HL-60 (cell line): ENCODE measurements at places on chromosomes 2 and 18.

- no peak for DNase-seq
These were observed 30.8 kb upstream of the GLS start for GRCh38 chr2:190849774-190850173.

DNA sequence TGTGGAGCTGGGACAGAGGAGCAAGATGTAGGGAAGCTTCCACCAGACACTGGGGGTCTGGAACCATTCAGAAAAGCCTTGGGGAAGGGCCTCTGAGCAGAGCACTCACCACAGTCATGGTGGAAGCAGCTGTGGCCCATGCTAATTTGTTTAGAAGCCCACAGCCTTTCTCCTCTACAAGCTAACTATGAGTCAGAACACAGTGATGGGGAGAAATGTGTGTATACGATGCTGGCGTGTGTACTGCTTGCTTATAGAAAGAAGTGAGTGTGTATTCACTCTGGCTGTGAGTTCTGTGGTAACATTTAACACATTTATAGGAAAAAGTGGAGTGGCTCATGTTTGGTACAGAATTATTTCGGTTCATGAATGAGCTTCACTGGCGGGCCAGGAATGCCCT is 157.0 kb upstream of the ACAA2 start:
- no peak for DNase-seq

DNA sequence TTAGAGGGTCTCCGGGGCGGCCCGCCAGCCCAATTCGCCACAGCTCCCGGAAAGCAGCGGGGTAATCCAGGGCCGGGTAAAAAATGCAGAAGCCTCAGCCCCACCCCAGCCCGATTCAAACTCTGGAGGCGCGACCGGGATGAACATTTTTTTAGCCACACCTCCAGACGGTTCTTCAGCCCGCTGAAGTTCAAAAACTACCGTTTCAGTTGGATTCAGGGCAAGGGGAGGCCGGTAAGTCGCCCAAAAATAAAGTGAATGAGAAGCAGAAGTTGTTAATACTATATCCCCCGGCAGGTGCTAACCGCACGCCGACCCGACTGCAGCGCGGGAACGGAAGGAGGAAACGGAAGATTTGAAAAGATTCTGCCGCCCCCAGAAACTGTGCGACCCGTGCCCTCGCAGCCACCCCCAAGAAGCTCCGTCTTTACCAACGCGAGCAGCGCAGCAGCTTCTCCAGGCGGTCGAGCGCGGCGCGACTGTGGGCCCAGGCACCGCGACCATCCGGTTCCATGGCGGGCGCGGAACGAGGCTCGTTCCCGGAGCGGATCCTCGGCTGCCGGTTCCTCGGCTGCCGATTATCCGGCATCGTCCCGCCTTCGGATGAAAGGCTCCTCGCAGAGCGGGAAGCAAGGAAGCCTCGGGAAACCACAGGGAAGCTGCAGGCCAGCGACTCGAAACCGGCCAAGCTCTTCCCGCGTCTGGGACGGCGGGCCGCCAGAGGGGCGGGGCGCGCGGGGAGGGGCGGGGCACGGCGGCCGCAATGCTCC is at the start of gene BARD1:
Gene BARD1, minus strand, starts transcription at position 703 of the 770 bp plus-strand sequence. Its CDS starts 114 bp downstream, at position 589.
- DNase-seq, result peak; percentile 67

GRCh38 chr18:45008694-45009413 is 328.2 kb downstream of the SETBP1 start:
- DNase-seq, result no peak

GRCh38 chr18:32891797-32892196 is 119.0 kb upstream of the KLHL14 start:
- no peak for DNase-seq

GRCh38 chr2:183093857-183094657 is 15.5 kb downstream of the DUSP19 start:
- no peak for DNase-seq

GRCh38 chr18:41266616-41267015 is 688.4 kb upstream of the PIK3C3 start:
- DNase-seq, result no peak

GRCh38 chr18:48138210-48138609 is 207.8 kb upstream of the SMAD2 start:
- no peak for DNase-seq

DNA sequence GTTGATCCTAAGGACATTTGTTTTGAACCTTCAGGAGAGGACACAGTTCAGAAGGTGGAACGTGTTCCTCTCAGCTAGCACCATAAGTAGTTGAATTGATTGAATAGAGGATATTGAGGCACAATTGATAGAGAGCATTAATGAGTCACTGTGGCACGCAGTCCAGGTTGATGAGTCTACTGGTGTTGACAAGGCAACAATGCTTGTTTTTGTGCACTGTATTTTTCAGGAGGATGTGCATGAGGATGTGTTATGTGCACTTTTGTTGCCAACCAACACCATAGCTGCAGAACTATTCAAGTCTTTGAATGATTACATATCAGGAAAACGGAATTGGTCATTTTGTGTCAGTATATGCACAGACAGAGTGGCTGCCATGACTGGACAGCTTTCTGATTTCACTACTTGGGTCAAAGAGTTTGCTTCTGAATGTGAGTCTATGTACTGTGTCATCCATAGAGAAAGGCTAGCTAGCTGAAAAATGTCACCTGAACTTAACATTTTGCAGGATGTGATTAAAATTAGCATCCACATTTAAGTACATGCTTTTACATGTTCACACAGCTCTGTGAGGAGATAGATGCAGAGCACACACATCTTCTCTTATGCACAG is 140.1 kb upstream of the B3GNT2 start:
- no peak for DNase-seq

DNA sequence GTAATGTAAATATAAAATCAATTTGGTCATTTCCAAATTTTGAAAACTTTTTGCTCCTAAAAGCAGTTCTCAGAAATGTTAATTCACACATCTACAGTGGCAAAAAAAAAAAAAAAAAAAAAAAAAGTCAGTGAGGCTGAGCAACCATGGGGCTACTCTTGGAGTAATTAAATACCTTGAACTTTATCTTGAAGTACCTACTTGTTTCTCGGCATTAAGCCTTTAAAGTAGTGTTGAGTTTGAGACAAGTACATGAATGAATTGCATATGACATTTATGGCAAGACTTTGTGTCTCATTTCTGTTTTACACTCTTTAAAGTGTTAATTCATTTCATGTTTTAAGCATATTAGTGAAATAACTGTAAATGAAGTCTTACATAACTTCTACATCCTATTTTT is 613.3 kb downstream of the XIRP2 start:
- no peak for DNase-seq

DNA sequence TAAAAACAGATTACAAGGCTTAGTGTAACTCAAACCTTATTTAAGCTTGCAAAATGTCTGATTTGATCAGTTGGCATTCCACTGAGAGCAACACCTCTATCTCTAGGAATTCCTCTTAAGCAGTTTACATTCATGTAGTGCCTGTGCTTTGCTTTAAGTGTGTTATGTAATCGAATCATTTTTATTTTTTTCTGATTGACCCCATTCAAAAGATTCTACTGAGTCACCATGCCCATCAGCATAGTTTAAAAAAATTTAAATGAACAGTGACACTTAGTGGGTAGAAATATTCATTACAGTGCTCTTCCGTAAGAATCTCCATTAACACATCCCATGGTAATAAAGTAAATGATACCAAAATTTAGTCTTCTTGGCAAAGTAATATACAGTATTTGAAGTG is 67.8 kb upstream of the SLC4A10 start:
- no peak for DNase-seq

DNA sequence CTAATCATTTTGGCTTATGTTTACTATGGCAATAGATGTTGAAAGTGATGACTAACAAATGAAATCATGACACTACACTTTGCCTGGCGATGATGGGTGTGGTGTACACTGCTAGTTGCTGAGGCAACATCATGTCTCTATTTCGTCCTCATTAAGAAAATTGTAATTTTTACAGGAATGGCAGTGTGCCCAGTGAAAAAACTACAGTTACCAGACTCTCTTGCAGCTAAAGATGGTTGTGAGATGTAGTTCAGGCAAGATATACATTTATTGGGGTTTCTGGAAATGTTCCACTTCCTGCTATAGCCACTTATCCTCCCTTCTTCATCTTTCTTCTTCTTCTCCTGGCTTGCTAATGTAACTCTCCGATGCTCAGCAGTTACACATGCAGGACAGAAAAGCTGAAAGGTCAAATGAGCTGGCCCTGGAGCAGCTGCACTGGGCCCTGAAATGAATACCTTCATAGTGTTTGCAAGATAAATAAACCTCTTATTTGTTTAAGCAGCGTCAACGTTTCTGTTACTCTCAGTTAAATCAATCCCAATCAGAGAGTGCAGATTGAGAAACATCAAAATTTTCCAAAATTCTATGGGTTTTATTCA is 46.0 kb downstream of the SOCS6 start:
- DNase-seq, result no peak

DNA sequence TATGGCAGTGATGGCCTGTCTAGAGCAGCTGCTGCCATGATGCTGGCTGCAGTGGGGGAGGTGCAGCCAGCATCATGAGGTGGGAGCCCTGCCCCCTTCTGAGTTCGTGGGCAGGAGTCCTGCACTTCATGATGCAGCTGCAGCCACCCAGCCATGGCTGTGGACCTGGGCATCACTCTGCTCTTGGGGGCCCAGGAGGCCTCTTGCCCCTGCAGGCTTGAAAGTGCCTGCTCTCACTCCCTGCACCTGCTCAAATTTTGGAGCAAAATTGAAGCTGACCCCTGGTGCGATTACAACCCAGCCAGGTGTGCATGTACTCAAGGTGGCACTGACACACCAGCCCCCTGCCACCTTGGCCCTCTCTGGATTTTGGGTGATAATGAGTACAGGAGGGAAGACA is 712.9 kb downstream of the NUP35 start:
- DNase-seq, result no peak

- no peak for DNase-seq
These were observed 174.1 kb upstream of the ZFP36L2 start for GRCh38 chr2:43400508-43400907.

- no peak for DNase-seq
These were observed 28.1 kb downstream of the FAM171B start for GRCh38 chr2:186721956-186722355.

DNA sequence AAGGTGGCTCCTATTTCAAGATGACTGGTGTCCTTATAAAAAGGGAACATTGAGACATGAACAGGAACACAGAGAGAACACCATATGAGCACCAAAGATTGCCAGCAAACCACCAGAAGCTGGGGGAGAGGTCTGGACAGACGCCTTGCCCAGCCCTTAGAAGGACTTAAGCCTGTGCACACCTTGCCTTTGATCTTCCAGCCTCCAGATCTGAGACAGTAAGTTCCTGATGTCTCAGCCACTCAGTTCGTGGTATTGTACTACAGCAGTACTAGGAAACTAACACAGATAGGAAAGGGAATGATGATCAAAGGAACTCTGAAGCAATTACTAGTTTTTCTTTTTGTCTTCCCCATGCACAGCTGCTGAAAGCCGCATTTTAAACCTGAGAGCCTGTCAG is 137.3 kb upstream of the FHL2 start:
- DNase-seq, result no peak

GRCh38 chr2:119731983-119732382 is 27.7 kb upstream of the PTPN4 start:
- DNase-seq, result peak; percentile 21

- no peak for DNase-seq
These were observed 12.6 kb upstream of the RAB1A start for GRCh38 chr2:65142515-65142914.

DNA sequence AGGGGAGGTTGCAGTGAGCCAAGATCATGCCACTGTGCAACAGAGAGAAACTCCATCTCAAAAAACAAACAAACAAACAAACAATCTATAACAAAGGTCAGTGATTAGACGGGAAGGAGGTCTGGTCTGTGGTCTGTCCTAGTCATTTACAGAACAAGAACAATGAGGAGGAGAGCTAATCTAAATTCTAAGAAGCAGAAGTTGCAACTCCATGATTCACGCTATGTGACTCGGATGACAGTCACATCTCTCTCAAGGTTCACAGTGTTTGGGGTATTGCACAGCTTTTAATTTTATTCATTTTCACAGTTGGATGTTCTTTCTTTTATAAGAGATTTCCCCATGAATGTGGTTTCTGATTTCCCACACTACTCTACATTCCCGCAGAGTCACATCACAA is 218.7 kb upstream of the PIEZO2 start:
- no peak for DNase-seq

DNA sequence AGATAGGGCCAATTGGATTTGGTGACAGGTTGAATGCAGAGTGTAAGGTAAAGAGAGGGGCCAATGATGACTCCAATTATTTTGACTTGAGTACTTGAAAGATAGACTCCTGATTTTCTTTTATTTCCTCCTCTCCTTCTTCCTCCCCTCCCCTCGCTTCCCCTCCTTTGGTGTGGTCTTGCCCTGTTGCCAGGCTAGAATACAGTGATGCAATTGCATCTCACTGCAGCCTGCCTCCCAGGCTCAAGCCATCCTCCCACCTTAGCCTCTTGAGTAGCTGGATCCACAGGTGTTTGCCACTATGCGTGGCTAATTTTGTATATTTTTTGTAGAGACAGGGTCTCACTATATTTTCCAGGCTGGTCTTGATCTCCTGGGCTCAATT is 2.3 kb downstream of the DGUOK start:
- no peak for DNase-seq

DNA sequence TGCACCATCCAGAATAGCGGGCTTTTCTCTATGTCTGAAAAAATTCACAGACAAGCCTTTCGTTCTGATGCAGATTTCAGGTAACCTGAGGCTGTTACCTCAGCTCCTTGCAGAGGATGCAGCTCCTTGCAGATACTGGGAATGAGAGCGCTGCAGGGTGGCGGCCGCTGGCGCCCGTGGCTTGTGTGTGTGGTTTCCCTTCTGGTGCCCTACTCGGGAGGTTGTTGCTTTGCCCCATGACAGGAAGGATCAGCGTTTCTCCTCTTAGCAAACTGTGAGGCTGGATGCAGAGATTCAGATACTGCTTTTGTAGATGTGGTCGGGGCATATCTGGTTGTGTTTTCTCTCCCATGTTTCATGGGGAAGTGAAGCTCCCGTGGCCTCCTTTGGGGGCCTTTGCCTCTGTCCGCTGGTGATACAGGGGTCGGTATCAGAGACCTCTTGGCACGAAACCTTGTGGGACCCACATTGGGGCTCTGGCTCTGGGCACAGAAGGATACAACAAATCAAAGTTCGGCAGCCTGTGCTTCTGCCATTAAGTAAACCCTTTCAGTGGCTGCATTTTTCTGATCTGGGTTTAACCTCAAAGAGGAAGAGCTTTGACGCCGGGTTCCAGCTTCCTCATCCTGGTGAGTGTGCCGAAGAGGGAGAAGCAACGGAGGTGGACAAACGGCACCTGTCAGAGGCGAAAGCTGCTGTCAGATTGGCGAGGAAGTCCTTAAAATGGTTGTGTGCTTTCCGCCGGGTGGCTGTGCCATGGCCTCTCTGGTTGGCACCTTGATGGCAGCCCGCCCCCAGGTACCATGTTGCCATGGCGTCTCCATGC is 127.8 kb downstream of the MBP start:
- DNase-seq, result peak; percentile 80

GRCh38 chr2:31513553-31513952 is 67.2 kb downstream of the SRD5A2 start:
- DNase-seq, result no peak

DNA sequence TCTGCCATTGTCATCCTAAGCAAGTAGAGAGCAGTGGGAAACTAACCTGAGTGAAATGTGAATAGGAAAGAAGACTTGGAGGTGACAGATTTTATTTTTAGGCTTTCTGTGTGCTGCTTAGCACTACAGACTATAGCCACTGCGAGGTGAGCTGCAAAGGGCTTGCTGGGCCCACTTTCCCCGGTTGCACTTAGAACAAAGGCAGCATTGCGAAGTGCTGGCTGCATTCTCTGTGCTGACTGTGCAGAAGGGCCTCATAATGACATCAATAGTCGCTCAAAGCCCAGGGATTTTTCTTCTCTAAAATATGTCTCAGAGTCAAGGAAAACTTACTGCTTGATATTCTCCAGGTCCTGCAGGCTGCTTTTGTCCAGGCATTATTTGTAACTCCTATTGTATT is 592.1 kb downstream of the TDRD15 start:
- no peak for DNase-seq
